Hypothalamus (tissue), 51 donors: ENCODE measurements at places on chromosomes 3 and 15.

DNA sequence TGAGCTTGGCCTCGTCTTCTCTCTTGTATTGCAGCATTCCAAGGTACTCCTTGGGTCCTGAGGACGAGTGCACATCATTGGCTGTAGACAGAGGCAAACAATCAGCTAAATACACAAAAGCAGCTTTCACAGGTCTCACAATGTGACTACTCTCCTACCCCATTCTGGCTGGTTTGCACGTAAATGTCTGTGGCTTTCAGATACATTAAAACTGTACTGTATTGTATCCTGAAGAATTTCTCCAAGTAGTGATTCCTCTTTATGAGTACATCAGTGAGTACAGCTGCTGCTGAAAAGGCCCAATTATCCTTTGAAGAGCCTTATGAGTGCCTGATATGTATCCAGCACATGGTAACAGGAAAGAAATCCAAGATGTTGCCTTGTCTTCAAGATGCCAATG is 22.0 kb upstream of the GNB5 start:
- no peak for DNase-seq

GRCh38 chr3:148694116-148694515 is 3.6 kb upstream of the AGTR1 start:
- no peak for DNase-seq

- peak; percentile 71 for DNase-seq
Observed at GRCh38 chr3:134406331-134407238, 32.3 kb upstream of the AMOTL2 start.

DNA sequence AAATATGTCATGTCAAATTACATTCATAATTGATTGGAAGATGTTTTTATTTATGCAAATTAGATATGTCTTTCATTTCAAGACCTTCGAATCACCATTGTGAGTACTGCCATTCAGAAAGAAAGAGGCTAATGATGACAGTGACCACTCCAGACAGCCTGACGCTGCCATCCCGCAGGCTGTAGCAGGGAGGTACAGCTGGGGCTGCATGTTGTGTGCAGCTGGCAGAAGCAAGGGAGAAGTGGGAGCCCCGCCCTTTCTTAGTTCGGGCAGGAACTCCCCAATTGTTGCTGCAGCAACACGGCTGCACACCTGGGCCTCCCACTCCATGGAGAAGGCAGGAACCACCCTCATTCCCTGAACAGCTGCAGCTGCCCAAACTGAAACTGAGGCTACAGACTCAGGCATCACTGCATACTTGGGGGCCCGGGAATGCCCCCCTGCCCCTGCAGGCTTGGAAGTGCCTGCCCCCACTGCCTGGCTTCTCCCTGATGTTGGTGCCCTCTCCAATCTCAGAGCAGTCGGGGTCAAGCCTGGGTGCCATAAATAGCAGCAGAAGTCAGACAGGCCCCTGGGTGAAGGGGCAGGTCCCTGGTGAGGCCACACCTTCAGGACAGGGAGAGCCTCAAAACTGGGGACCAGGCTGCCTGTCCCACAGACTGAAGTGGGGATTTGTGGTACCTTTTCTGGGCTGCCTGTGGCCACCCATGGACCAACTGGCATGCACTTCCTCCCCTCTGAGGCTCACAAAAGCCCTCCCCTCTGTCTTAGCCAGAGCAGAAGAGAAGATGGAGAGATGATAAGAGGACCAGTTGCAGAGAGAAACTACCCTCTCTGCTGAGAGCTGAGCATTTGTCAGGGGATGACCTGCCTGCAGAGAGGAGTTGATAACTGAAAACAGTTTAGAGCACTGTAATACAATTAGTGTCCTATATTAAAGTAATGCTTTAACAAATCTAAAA is 964.6 kb downstream of the SI start:
- no peak for DNase-seq

GRCh38 chr3:13881536-13882410 is 1.9 kb upstream of the WNT7A start:
- no peak for DNase-seq

- no peak for DNase-seq
Observed at GRCh38 chr15:73325191-73325861, 43.4 kb downstream of the HCN4 start.

- peak; percentile 18 for DNase-seq
Observed at GRCh38 chr15:75578173-75578947, 755 bp downstream of the PTPN9 start.

DNA sequence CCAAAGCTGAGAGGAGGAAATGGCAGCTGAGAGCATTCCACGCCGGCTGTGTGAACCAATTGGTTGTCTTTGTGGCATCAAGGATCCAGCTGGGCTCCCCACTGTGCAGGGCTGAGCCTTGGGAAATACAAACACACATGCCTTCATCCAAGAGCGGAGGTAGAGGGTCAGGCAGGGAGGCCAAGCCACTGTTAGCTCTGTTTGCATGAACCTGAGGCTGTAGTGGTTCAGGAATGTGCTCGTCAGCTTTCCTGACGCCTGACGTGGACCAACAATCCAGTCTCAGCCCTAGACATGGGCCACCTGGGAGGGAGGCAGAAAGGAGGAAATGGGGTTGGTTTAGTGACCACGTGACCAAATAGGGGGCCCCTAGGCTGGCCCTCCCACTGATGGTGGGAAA is 276.9 kb downstream of the TLE3 start:
- no peak for DNase-seq

DNA sequence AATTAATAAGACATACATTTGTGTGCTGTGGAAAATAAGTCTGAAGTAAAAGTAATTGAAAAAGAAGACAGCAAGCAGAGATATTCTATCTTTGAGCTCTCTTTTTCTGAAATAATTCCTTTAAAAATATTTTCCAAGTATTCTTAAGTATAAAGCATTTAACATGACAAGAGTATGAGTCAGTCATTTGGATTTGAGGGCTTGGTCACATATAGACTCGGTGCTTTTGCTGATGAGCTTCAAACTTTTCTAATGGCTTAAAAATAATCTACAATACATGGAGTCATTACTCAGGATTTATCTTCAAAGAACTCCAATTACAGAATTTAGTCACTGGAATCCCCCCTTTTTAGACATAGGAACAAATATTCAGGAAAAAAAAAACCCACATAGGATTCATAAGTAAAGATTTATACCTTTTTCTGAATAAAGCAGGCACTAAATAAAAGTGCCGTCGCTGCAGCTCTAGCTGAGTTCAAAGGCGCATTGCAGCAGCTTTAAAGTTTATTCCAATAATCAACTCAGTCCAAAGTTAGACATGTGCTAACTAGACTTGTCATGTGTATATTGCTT is 147.5 kb downstream of the CTNNB1 start:
- no peak for DNase-seq

DNA sequence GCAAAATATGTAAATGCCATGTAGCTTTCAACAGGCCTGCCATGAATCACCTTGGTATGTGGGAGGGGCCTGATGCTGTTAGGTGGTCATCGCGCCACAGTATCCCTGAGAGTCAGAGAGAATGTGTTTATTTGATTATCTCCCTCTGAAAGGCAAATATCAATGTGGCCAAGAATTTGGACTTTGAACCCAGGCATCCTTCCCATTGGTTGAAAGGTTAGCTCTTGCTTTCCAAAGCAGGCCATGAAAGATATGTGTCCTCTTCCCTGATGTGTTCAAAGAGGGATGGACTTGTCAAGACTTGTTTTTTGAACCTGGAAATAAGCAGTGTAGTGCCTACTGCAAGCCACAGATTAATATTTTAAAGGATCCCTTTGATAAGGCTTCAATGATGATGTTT is 36.7 kb downstream of the SRP14 start:
- DNase-seq: no peak

GRCh38 chr3:10453431-10454163 is 51.8 kb downstream of the ATP2B2 start:
- DNase-seq: no peak

GRCh38 chr3:100057716-100058575 is 56.4 kb downstream of the FILIP1L start:
- no peak for DNase-seq

GRCh38 chr3:155895379-155895900 is 25.0 kb downstream of the GMPS start:
- no peak for DNase-seq

- no peak for DNase-seq
Observed at GRCh38 chr3:193640165-193640715, 47.2 kb downstream of the OPA1 start.

- no peak for DNase-seq
Observed at GRCh38 chr3:131551761-131552160, 49.0 kb upstream of the MRPL3 start.
